ENCODE measurements at places on chromosomes 7 and 10.

- peak; percentile 43 for DNase-seq
These were observed 42.1 kb downstream of the CYP26A1 start for GRCh38 chr10:93115661-93116383.

- no peak for DNase-seq
These were observed 166.3 kb downstream of the GRID1 start for GRCh38 chr10:86200269-86200668.

GRCh38 chr7:8699875-8700624, 266.6 kb downstream of the NXPH1 start:
- no peak for DNase-seq

DNA sequence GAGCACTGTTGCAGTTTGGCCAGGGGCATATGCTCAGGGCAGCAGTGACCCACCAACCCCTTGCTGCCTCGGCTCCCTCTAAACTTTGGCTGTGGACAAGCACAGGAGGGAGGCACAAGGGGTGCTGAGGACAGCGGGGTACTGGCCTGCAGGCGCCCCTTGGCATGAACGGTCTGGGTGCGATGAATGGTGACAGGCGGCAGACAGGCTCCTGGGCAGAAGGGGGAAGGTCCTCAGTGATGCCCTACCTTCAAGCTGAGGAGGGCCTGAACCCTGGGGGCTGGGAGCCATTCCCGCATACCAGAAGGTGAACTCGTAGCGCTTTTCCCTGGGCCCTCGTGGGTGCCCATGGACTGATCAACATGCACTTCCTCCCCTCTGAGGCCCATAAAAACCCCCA, 567.1 kb downstream of the GRM8 start:
- DNase-seq: no peak

DNA sequence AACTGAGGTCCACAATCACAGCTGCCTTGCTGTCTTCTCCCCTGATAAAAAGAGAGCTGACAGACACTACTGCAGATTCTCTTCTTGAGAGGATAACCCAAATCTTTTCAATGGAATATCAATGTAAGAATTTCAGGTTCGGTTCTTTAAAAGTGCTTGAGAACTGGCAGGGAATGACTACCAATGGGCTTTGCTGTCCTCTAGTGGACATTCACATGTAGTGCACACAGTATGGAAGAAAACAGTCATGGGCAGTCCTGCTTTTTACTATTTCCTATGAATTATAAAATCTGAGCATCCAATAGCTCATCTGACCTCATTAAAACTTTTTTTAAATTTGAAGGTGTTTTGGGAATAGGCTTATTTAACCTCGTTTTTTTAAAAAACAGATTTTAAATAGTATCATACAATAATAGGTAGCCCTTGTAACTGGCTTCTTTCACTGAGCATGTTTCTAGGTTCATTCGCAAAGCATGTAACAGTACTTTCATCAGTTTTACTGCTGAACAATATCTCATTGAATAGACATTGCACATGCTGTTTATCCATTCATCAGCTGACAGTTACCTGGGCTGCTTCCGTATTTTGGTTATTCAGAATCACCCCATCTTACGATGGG, 18.3 kb downstream of the FZD9 start:
- peak; percentile 53 for DNase-seq

DNA sequence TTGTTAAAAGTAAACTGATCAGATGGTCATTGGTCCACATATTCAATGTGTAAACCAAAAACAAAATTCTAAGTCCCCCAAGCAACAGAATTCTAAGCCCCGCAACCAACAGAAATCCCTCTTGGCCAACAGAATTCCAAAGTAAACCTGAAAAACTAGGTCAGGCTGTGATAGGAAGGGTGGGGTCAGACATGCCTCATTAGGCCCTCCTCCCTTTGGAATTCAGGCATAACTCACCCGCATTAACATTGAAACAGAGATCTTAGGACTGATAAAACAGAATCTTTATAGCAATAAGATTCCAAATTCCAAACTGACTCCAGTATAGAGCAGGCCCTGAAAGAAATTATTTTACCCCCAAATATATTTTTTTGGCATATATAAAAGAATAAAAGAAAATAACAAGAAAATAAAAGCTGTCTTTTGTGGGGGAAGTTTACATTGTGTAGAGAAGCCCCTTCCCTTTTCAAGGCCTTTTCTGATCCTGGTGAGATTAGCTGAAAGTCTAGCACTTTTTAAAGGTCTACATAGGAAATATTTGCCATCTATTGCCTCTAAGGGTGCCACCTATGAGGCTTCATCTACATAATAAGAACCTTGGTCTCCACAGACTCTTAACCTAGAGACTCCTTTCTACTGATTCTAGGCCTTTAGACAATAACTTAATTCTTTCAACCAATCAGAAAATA, 30.5 kb downstream of the GNAT3 start:
- DNase-seq: peak; percentile 55

Data from fibroblast of upper back skin (primary cell).